Right cardiac atrium (tissue), 5 donors: ENCODE measurements at places on chromosomes 2 and 18. TPM values are rescaled to one million over a fixed set of nuclear protein-coding genes. Genes with fewer than 3 reads are reported as not detected.

DNA sequence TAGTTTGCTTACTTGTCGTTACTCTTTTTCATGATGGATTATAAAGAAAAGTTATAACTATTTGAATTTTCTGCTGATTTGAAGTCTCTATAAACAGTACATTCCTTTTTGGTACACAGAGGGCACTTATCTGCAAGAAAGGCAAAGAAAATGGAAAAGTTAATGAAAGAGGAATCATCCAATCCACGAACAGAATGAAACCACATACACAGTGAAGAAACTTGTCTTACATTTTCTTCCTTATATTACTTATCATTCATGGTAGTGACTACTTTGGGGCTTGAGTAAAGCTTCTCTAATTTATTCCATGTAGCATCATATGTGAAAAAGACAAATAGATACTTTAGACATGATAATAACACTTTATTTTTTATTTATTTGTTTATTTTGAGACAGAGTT is 14.8 kb upstream of the ACTR3 start:
- DNase-seq: no peak

GRCh38 chr2:85747441-85747840 is 6.3 kb upstream of the ATOH8 start:
- no peak for DNase-seq

ARHGAP15 gene
- 6.2 TPM for total RNA-seq

- DNase-seq: no peak
Observed at GRCh38 chr2:25085761-25086560, 44.1 kb downstream of the EFR3B start.

- no peak for DNase-seq
Observed at GRCh38 chr2:108571286-108571685, 37.0 kb downstream of the LIMS1 start.

GRCh38 chr2:79368116-79368630 is 144.7 kb upstream of the CTNNA2 start:
- no peak for DNase-seq

DNA sequence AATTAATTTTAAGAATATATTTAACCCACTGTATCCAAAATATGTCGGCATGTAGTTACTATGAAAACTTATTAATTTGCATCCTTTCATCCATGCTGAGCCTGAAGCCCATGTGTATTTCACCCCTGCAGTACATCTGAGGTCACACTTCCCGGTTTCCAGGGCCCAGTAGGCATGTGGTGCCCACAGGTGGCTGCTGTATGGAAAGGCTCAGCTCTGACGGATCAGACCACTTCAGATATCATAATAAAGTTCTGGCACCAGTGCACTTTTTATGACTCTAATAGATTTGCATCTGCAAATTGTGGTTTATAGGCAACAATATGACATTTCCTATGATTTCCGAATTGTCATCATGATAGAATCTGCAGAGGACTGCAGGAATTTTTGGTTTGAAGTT is 22.5 kb downstream of the SH3RF3 start:
- no peak for DNase-seq

GRCh38 chr2:17257189-17257909 is 260.9 kb downstream of the RAD51AP2 start:
- no peak for DNase-seq

GRCh38 chr18:12606592-12607315 is 51.2 kb downstream of the SPIRE1 start:
- DNase-seq: no peak

CHRNA1 gene
- 0.57 TPM for total RNA-seq

DNA sequence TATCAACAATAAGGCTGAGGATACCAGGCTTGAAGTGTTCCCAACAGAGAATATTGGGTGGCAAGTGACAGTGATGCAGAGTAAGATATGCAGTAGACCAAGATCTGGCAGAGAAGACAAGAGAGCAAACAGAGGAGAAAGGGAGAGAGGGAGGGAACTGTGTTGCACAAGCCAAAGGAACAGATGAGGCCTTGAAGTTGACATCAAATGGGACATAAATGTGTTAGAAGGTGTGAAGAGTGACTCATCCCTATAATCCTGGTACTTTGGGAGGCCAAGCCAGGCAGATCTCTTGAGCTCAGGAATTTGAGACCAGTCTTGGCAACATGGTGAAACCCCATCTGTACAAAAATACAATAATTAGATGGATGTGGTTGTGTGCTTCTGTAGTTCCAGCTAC is 342.9 kb downstream of the PARD3B start:
- DNase-seq: no peak

- no peak for DNase-seq
Observed at GRCh38 chr2:16774980-16775898, 109.6 kb upstream of the CYRIA start.

- DNase-seq: no peak
Observed at GRCh38 chr18:50232419-50232818, 33.9 kb downstream of the CFAP53 start.

DSC1 gene
- total RNA-seq: 87.5 TPM
